ENCODE measurements at places on chromosomes 16 and 17. TPM values are rescaled to one million over a fixed set of nuclear protein-coding genes. Genes with fewer than 3 reads are reported as not detected.

The EFNB3 gene
- 72.0 TPM for polyA plus RNA-seq

The KANSL1 gene
- polyA plus RNA-seq = 61.2 TPM

The TP53TG3B gene
- not detected for polyA plus RNA-seq

The IRF8 gene
- polyA plus RNA-seq = 1.7 TPM

The TMC5 gene
- polyA plus RNA-seq = 0.09 TPM

The HYDIN gene
- 1.8 TPM for polyA plus RNA-seq

The CD300E gene
- polyA plus RNA-seq = 0.34 TPM

The SEPTIN12 gene
- polyA plus RNA-seq = 2.2 TPM

The KRTAP4-9 gene
- polyA plus RNA-seq = not detected

The LDHD gene
- polyA plus RNA-seq = 6.0 TPM

The SOX15 gene
- polyA plus RNA-seq = 5.3 TPM

The CD68 gene
- 0.23 TPM for polyA plus RNA-seq
